ENCODE measurements at places on chromosomes 2 and 18.
A peak's percentile ranks its signal among the peaks of the same experiment; 100 is the strongest.

DNA sequence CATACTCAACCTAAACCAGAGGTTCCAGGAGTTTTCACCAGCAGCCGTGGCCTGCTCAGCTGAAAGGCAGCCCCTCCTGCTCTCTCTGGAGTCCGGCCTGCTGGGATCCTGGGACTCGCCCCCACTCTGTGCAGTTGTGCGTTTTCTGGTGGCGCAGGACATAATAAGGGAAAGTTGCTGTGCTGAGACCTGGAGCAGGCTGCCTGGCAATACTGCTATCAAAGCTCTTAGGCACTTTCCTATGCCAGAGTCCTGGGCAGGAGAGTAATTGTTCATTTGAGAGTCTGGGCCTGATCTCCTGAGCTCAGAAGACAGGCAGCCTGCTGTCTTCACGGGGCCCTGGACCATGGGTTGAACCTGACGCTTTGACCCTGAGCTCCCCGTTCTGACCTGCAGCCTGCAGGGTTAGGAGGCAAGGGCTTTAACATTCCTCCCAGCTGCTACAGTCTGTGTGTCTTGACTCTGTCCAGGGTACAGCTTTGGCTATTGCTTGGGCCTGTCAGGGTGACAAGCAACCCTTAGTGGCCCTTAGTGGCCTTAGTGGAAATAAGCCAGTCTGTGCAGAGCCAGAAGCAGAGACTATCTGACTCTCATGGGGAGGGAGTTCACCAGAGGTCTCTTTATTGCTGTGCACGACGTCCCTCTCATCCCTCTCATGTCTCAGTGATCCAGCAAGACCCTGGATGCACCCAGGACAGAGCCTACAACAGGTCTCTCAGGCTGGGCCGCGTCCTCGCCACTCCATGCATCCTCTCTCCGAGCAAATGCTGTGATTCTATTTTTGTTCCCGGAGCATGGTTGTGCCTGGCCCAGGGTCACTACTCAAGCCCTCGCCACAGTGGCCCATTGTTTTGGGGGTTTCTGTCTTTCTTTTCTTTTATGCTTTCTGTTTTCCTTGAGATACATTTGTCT lies 60.6 kb downstream of the ACKR3 start:
- no peak overlapping the region for H3K27ac ChIP-seq
- no peak for DNase-seq
- H3K4me3 ChIP-seq, result no peak overlapping the region
- H3K36me3 ChIP-seq, result no peaks in the 10 kb centered on the region
- no peaks in the 10 kb centered on the region for H3K4me1 ChIP-seq

- H3K4me1 ChIP-seq, result peaks cover 7% of the 10 kb centered on the region
- H3K36me3 ChIP-seq, result no peaks in the 10 kb centered on the region
- peak overlapping the region; percentile 11 for H3K4me3 ChIP-seq
- DNase-seq, result peak; percentile 93
Measured at GRCh38 chr2:183996825-183997793, 601.2 kb upstream of the ZNF804A start.

GRCh38 chr2:5453220-5454050 lies 238.7 kb upstream of the SOX11 start:
- no peak overlapping the region for H3K4me3 ChIP-seq
- no peak overlapping the region for H3K27ac ChIP-seq
- peak; percentile 50 for DNase-seq
- H3K4me1 ChIP-seq, result peaks cover 5% of the 10 kb centered on the region
- no peaks in the 10 kb centered on the region for H3K36me3 ChIP-seq
- no peaks in the 10 kb centered on the region for H3K27me3 ChIP-seq

DNA sequence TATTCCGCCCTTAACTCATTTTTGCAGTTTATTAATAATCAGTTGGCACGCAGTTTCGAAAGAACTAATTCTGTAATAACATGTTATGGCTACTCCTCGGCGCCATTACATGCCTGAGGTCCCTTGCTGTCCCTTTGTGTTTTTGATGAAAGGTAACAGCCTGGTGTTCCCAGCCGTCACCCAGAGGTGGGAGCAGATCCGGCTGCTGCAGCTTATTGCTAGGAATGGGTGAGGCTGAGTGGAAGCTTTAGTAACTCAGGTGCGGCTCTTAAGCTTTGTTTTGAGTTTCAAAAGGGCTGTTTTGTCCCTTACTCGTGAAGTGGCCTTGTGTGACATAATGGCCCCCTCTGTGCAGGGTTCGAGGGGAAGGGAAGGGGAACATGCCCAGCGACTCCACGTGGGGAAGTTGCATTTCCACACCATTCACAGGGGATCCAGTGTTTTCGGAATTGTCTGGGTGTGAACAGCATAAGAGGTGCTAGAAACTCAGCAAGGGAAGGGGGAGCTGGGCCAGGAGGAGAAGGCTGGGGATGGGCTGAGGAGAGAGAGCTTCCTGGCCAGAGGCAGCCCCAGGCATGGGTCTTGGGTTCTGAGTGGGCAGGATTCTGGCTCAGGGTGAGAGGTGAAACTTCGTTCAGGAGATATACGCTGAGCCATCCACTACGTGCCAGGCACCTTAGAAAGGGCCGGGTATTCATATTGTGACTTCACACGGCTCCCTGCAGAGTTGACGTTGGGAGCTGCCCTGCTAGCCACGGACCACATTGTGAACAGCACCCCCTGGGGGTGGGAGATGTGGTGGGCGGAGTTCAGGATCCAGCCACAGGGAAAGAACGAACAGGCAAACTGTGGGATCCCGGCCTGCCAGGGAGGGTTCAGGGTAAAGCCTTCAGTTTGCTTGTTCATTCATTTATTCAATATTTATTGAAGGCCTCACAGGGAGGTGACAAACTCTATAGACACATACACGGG lies 84.4 kb downstream of the TGOLN2 start:
- no peaks in the 10 kb centered on the region for H3K27me3 ChIP-seq
- peak; percentile 80 for DNase-seq
- no peaks in the 10 kb centered on the region for H3K36me3 ChIP-seq

GRCh38 chr18:55589625-55590291 lies 1.8 kb upstream of the TCF4 start:
- H3K36me3 ChIP-seq, result no peaks in the 10 kb centered on the region
- no peak overlapping the region for H3K27ac ChIP-seq
- DNase-seq, result peak; percentile 97
- no peaks in the 10 kb centered on the region for H3K27me3 ChIP-seq
- H3K4me3 ChIP-seq, result peak overlapping the region; percentile 41

DNA sequence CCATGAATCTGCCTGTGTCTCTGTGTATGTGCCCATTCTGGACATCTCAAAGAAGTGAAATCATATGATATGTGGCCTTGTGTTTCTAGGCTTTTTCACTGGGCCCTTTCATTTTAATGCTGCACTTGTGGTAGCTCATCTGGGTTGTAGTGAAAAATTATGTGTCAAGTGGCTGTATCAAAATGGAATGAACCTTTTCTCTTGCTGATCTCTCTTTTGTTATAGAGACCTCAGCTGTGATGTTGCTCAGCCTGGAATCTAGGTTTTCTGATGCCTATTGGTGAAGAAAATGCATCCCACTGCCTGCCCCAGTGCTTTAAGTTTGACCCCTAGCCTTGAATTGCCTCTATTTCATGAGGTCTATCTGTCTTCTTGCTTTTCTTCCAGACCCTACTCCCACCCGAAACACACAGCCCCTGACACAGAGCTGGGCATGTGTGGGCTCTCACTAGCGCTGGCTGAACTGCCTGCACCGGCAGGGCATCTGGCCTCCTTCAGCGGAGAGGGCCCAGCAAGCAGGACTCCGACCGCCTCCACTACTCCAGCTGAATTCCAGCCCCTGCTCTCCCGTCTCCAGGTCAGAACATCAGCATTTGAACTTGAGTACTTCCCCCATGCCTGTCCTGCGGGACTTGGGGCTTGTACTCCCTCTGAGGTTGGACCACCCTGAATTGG lies 175.8 kb upstream of the MSH6 start:
- H3K4me3 ChIP-seq, result no peak overlapping the region
- no peaks in the 10 kb centered on the region for H3K36me3 ChIP-seq
- no peak for DNase-seq
- H3K4me1 ChIP-seq, result no peaks in the 10 kb centered on the region
- no peak overlapping the region for H3K27ac ChIP-seq

DNA sequence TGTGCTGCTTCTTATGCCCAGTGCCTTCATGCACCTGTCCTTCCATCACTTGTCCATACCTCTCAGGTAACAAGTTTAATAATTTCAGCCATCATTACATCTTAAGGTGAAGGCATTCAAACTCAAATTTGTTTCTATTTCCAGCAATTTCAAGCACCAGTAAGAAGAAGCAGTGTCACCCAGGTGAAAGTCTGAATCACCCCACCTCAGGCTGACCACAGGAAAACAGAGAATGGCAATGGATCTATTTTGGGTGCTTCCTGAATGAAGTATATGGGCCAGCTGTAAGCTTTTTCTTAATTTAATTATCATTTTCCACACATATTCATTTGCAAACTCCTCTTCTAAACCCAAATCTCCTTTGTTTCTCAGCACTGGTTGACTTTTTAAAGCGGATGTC lies 372.7 kb upstream of the SOX11 start:
- H3K4me3 ChIP-seq, result no peak overlapping the region
- H3K4me1 ChIP-seq, result no peaks in the 10 kb centered on the region
- no peaks in the 10 kb centered on the region for H3K36me3 ChIP-seq
- H3K27ac ChIP-seq, result no peak overlapping the region
- no peak for DNase-seq
- no peaks in the 10 kb centered on the region for H3K27me3 ChIP-seq

- peak overlapping the region; percentile 100 for H3K27ac ChIP-seq
- no peaks in the 10 kb centered on the region for H3K36me3 ChIP-seq
- H3K4me1 ChIP-seq, result no peaks in the 10 kb centered on the region
- H3K27me3 ChIP-seq, result no peaks in the 10 kb centered on the region
Measured at GRCh38 chr2:27356056-27356381, 545 bp downstream of the GTF3C2 start.

DNA sequence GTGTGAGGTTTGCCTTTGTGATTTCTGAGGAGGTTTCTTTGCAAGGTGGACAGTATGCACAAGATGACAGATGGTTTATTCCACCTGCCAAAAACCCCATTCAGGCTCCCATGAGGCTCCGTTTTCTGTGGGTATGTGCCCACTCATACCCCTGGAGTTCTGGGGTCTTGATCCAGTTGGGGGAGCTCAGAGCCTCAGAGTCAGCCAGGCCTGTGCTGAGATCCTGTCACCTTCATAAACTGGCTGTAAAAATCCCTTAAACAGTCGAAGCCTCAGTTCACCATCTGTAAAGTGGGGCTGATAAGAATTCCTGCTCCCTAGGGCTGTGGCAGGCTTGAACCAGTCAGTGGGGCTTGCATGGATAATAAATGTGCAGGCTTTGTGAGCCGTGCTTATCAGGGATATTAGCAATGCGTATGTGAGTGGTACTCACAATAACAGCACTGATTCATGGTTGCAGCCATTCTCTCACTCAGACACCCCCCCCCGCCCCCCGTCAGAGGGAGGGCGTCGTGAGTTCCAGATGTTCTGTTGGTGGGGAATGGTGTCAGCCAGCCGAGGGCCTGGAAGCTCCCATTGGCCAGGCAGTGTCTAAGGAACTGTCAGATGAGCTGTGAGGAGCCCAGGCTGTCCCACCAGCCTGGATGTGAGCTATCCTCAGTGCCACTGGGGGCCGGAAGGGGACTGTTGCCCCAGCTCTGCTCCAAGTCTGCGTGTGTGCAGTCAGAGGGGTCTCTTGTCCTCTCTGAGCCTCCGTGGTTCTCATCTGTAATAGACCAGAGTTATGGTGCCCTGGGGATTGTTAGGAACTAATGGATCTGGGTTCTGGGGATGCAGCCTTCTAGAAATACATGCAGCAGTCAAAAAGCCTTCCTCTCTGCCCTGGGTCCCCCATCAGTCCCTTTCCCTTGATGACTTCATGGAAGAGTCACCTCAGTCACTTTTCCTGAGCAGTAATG lies 51.7 kb downstream of the KCNIP3 start:
- H3K36me3 ChIP-seq, result no peaks in the 10 kb centered on the region
- no peak for DNase-seq
- H3K4me1 ChIP-seq, result no peaks in the 10 kb centered on the region

GRCh38 chr18:57743008-57743407 lies 60.1 kb downstream of the ATP8B1 start:
- H3K27ac ChIP-seq, result no peak overlapping the region
- H3K4me1 ChIP-seq, result no peaks in the 10 kb centered on the region
- H3K36me3 ChIP-seq, result no peaks in the 10 kb centered on the region
- no peak for DNase-seq
- no peak overlapping the region for H3K4me3 ChIP-seq
- no peaks in the 10 kb centered on the region for H3K27me3 ChIP-seq

DNA sequence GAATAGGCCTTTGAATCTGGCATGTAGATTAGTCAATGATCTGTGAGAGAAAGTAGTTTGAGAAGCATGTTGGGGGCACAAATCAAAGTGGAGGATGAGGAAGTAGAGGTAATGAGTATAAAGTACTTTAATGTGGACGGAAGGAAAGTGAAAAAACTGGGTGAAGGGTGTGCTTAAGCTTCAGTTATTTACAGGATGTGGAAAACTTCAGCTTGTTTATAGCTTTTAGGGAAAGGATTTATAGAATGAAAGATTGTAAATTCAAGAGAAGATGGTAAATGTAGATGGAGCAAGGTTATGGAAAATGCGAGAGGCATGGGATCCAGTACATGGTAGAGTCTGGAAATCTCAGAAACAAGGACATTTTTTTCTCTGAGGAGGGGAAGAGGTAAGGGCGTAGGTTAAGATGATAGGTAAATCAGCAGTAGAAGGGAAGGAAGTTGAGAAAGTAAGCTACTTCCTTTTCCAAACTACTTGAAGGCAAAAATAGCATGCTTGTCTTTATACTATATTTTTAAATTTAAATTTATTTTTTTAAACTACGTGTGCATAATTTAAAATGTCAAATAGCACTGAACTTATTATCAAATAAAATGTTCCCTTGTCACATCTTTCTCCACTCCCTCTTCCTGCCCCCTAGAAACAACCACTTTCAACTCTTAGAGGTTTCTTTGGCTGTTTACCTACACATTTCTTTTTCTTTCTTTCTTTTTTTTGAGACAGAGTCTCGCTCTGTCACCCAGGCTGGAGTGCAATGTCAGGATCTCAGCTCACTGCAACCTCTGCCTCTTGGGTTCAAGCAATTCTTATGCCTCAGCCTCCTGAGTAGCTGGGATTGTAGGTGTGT lies 8.5 kb downstream of the FAM117B start:
- H3K4me3 ChIP-seq, result no peak overlapping the region
- no peak overlapping the region for H3K27ac ChIP-seq
- peaks cover 2% of the 10 kb centered on the region for H3K4me1 ChIP-seq
- no peaks in the 10 kb centered on the region for H3K27me3 ChIP-seq

- peak; percentile 71 for DNase-seq
- no peak overlapping the region for H3K27ac ChIP-seq
- no peaks in the 10 kb centered on the region for H3K36me3 ChIP-seq
Measured at GRCh38 chr2:37168217-37168981, 11.6 kb upstream of the EIF2AK2 start.

- H3K4me1 ChIP-seq, result no peaks in the 10 kb centered on the region
- no peaks in the 10 kb centered on the region for H3K36me3 ChIP-seq
- DNase-seq, result no peak
- H3K27ac ChIP-seq, result no peak overlapping the region
- no peaks in the 10 kb centered on the region for H3K27me3 ChIP-seq
- no peak overlapping the region for H3K4me3 ChIP-seq
Measured at GRCh38 chr2:192140236-192140839, 54.4 kb downstream of the TMEFF2 start.

- H3K4me3 ChIP-seq, result no peak overlapping the region
- DNase-seq, result no peak
- H3K27ac ChIP-seq, result no peak overlapping the region
- H3K27me3 ChIP-seq, result no peaks in the 10 kb centered on the region
- no peaks in the 10 kb centered on the region for H3K4me1 ChIP-seq
Measured at GRCh38 chr2:55301277-55301676, 32.2 kb upstream of the MTIF2 start.

GRCh38 chr2:102442967-102443828 lies 20.2 kb downstream of the IL18RAP start:
- no peak overlapping the region for H3K4me3 ChIP-seq
- no peaks in the 10 kb centered on the region for H3K4me1 ChIP-seq
- no peaks in the 10 kb centered on the region for H3K27me3 ChIP-seq
- peak; percentile 48 for DNase-seq
- no peak overlapping the region for H3K27ac ChIP-seq

GRCh38 chr2:219671279-219671678 lies 43.8 kb downstream of the SLC4A3 start:
- H3K27ac ChIP-seq, result no peak overlapping the region
- H3K27me3 ChIP-seq, result no peaks in the 10 kb centered on the region
- H3K36me3 ChIP-seq, result no peaks in the 10 kb centered on the region
- no peak overlapping the region for H3K4me3 ChIP-seq

All from mesendoderm (in vitro differentiated cells).